ENCODE measurements at places on chromosomes 5 and 9. TPM values are rescaled to one million over a fixed set of nuclear protein-coding genes. Genes with fewer than 3 reads are reported as not detected.

Gene KDM3B
- 49.7 TPM for total RNA-seq

DNA sequence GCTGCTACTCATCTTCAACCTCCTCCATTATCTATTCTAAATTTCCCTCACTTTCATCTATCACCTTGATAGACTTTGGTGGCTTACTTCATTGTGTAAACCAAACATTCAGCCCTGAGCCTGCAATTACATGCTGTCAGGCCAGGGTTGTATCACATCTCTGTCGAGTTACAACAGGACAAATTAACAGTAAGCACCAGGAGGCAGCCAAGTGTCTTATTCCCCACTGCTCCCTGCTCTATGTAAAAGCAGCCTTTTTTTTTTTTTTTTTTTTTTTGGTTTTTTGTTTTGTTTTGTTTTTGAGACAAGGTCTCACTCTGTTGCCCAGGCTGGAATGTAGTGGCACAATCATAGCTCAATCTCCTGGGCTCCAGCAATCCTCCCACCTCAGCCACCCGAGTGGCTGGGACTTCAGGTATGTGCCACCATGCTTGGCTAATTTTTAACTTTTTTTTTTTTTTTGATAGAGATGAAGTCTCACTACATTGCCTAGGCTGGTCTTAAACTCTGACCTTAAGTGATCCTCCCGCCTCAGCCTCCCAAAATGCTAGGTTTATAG, 15.2 kb upstream of the ZCCHC9 start:
- DNase-seq, result no peak

Gene MYMK
- not detected for total RNA-seq

DNA sequence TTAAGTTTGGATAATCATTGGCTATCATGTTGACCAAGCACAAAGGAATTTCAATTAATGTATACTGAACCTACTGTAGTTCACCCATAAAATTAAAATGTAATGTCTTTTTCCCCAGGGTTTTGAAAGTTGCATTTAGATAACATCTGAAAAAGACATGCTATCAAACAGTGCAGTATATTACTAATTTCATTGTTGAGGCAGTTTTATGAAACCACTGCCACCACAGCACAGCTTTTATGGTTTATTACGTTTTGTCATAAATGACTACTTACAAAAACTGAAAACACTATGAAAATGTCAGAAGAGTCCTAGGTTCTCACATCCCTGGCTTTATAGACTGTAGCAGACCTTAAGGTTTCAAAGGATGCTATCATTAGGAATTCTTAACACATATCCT, 32.0 kb upstream of the HAPLN1 start:
- no peak for DNase-seq

Gene SLC45A2
- not detected for total RNA-seq

- no peak for DNase-seq
Observed at GRCh38 chr9:91567642-91568274, 144.1 kb upstream of the NFIL3 start.

DNA sequence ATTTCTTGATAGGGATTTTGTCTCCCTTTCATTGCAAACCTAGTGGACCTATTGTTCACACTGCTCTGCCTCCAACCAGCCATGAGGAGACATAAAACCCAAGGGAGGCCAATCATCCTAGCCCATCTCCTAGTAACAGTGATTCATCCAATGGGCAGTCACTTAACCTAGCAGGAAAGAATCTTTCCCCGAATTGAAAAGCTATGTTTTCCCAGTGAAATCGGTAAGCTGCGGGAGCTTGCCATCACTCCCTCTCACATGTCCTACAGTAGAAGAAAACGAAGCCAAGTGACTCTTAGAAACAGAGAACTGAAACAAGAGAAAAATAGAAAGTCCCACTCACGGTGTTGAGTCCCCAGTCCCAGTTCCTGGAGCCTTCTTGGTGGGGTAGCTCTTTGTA, 123.3 kb downstream of the SUSD1 start:
- DNase-seq, result no peak
